CD4-positive, CD25-positive, alpha-beta regulatory T cell (primary cell): ENCODE measurements at places on chromosomes 13 and 19.

DNA sequence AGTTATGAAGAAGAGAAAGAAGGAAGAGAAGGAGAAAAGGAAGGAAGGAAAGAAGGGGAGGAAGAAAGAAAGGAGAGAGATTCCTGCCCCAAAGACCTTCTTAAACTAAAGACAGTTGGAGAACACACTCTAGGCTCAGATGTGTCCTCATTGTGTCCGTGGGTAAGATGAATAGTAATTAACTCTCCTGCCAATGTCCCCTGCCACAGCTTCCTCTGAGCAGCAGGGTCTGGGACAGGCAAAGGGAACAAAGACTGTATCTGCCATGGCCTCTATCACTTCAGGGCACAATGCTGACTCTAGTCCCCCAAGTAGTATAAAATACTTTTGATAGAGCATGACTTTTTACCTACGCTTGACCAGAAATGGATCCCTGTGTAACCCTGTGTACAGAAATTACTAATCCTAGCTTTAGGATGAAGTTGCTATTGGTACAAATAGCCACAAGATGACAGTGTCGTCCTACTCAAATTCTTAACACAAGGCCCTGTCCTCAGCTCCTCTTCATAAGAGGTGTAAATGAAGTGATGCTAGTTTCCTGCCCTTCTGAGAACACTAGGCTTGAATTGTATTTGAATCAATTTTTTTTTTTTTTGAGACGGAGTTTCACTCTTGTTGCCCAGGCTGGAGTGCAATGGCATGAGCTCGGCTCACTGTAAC, 186.2 kb upstream of the GPR12 start:
- DNase-seq = no peak

DNA sequence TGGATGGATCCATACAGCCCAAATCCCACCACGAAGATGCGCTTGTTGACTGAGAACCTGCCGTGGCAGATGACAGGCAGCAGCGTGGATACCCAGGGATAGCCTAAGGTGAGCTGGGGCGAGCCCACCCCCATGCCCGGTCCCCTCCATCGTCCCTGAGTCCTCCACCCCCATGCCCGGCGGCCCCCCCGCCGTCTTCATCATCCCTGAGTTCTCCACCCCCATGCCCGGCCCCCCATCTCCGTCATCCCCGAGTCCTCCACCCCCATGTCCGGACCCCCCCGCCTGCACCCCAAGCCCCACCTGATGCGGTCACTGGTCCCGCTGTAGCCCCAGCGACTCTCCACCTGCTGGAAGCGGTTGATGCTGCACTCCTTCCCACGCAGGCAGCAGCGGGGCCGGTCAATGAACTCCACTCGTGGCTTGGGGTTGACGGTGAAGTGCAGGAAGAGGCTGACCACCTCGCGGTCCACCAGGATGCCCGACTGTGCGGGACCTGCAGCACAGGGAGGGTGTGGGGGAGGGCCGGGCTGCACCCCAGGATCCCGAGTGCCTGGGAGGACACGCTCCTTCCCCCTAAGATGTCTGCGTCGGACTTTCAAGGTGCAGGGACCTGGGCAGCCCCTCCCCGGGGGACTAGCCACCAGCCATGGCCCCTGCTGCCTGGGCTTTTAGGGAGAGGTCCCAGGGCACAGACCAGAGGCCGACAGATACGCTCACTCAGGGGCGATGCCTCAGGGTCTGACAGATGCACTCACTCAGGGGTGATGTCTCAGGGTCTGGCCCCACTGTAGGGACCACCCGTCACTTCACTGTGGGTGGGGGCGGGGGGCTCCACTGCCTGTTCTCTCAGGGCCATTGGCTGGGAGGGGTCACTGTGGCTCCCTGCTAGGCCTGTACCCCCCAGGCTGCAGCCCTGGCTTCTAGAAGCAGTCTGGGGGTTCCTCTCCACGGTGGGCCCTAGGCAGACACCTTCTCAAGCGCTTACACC, 28.0 kb downstream of the BTBD2 start:
- no peak for DNase-seq

DNA sequence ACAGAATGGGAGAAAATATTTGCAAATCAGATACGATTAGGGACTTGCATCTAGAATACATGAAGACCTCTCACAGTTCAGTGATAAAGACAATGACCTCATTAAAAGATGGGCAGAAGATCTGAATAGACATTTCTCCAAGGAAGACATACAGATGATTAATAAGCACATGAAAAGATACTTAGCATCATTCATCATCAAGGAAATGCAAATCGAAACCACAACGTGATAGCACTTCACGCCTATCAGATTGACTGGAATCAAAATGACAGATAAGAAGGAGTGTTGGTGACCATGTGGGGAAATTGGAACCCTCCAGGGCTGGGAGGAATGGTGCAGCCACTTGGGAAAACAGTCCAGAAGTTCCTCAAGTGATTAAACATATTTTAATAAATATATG, 25.8 kb downstream of the CFAP97D2 start:
- no peak for DNase-seq

DNA sequence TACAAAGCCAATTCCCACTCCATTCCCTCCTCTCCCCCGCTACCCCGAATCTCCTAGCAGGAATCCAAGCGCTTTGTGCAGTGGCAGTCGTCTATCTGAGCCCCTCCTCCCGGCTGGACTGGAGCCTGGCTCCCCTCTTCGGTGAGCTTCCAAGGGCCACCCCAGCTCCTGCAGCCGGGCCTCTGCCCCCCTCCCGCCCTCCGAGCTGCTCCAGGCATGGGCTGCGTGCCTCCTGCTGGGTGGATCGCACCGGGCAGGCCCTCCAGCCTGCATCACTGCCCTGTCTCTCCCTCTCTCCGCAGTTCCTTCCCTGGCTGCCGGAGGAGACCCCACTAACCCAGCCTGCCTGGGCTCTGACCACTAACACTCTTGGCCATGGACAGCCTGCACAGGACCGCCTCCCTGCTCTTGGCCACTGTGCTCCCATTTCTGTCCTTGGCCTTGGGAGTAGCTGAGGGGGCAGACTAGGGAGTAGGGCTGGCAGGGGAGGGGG, 12.9 kb upstream of the LENG8 start:
- no peak for DNase-seq
